ENCODE measurements at places on chromosomes 4 and X.

GRCh38 chr4:151248519-151248918 is 28.4 kb upstream of the PRSS48 start:
- DNase-seq: no peak

DNA sequence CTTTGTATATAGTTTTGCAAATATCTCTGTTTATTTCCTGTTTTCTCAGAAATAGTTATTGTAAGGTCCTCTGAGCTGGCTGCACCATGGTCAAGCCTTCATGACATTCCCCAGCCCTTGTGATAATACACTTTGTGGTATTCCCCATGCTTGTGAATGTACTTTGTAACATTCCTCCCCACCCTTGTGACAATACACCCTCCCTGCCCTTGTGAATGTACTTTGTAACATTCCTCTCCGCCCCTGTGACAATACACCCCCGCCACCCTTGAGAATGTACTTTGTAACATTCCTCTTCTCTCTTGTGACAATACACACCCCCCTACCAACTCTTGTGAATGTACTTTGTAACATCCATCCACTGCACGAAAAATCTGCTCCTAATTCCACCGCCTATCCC is 530.7 kb downstream of the CENPC start:
- DNase-seq: no peak

DNA sequence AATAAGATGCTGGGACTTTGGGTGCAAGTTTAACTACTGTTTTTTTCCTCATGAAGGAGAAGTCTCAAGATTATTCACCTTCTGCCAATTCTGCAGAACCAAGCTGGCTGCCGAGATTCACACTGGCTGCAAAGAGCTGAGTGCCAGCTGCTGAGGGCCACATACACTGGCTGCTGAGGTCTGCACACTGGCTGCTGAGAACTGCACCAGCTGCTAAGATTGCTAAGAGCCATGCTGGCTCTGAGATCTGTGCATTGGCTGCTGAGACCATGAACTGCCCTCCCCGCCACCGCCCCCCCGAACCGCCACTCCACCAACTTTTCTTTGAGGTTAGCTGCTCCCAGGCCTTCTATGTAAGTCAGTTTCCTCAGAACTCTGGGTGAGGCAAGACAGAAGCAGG is 330.3 kb downstream of the CBLL2 start:
- DNase-seq: no peak

DNA sequence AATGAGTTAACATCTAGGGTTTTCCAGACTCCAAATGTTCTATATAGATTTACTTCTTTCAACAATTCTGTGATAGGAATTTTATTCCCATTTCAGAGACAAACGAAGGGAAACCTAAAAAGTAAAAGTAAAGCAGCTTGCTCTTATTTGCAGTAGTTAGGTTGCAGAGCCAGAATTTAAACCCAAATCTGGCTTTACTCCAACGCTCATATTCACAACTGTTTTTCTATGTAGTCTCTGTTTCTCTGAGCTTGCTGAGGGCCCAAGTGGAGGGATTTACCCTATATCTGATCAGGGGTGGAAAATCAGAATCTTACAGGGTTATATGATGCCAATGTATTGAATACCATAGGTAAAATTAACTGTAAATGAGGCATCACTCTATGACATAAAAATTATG is 599.1 kb upstream of the GRIA3 start:
- no peak for DNase-seq

DNA sequence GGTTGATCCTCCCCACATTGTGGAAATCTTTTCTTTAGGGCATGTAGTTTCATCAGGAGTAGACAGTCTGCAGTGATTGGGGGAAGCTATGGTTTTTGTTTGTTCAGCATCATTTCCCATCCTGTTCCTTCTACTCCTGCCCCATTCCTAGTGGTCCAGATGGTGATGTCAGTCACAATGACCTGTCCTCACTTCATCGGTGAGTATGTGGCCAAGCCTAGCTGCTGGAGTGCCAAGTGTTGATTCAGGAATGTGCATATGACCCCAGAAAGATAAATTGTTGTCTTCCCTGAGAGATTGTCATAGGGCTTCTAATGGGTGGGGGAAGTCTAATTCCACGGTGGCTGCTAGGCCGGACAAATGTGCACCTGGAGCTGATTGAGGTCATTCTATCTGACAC is 130.6 kb upstream of the FAT1 start:
- no peak for DNase-seq

DNA sequence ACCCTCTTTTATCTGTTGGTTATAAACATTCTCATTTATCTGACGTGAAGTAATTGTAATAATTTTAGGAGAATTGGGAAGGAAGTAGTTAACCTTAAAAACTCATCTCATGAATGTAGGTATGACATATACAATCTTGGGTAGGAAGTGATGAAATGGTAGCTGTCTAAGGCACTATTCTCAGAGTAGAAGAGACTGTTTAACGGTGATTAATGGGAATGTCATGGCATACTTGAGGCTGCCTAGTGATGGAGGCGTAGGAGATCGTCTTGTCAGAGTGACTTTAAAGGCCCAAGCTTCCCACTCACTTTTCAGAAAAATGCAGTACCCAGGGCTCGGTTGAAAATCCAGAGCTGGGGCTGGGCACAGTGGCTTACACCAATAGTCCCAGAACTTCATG is 19.4 kb upstream of the AGA start:
- no peak for DNase-seq

- peak; percentile 10 for DNase-seq
Observed at GRCh38 chr4:118981839-118982381, 93.3 kb downstream of the SYNPO2 start.

DNA sequence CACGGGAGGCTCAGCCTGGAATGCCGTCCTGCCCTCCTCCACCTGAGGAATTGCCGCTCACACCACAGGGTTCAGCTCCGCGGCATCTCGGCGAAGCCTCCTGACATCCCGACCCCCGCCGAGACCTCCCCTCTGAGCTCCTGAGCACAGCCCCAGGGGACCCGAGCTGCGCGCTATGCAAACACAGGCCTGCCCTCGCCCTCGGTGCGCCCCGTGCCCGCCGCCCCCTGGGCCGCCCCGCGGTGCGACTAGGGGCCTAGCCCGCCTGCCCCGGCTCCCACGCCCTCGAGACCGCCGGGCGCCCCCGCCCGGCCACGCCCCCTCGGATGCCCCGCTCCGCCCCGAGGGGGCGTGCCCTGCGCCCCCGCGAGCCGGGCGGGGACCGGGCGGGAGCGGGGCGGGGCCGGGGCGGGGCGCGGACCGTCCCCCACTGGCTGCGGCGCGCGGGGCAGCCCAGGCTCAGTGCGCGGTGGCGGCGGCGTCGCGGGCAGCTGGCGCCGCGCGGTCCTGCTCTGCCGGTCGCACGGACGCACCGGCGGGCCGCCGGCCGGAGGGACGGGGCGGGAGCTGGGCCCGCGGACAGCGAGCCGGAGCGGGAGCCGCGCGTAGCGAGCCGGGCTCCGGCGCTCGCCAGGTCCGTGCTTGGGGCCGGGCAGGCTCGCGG is at the start of gene FGFR3:
Gene FGFR3 (plus strand): TSS at position 462 of the 664 bp plus-strand sequence. CDS start 642 bp downstream, outside the sequence.
- no peak for DNase-seq

GRCh38 chrX:989959-990510 is 222.4 kb downstream of the CRLF2 start:
- DNase-seq: peak; percentile 59

- DNase-seq: no peak
Observed at GRCh38 chrX:45804276-45804675, 603.6 kb upstream of the DIPK2B start.

- no peak for DNase-seq
Observed at GRCh38 chrX:96978906-96979305, 95.2 kb downstream of the RPA4 start.

GRCh38 chrX:19513383-19513782 is 1.9 kb downstream of the MAP3K15 start:
- no peak for DNase-seq

DNA sequence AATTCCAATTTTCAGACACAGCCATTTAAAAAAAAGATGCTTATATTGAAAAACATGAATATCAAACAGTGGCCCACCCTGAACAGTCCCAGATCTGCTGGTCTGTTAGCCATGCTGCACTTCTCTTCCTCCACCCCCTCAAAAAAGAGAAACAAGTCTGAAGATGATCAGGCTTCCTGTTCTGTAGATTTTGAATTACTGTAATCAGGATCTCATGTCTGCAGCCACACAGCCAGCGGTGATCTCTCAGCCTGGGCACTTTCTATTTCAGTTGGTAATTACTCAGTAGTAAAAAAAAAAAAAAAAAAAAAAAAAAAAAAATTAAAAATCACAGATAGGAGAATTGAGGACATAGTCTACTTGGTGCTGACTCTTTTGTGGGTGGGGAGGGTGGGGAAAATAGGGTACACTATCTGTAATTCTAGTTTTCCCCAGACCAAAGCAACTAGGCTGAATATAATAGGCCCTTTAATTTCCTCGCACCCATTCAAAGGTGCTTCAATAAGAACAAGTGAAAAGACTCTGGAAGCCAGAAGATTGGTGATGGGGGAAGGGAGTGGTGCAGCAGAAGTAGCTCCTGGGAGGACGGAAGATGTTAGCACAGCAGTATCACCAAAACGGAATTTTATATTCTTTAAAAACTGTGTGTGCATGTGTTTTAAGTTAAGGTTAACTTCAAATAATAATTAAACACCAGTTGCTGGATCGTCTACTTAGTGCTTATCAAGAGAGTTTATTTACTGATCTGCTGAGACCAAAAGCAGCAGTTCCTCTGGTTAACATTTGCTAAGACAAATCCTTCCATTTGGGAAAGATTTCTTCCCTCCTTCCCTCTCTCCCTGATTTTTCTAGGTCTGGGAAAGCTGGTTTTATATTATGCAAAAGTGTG is 47.0 kb downstream of the SPRY1 start:
- DNase-seq: no peak

- DNase-seq: no peak
Observed at GRCh38 chr4:152735396-152735859, 44.1 kb downstream of the TIGD4 start.

GRCh38 chr4:59671037-59671436 is 1529.1 kb upstream of the ADGRL3 start:
- no peak for DNase-seq

GRCh38 chrX:119726900-119727555 is 31.4 kb upstream of the SOWAHD start:
- no peak for DNase-seq

DNA sequence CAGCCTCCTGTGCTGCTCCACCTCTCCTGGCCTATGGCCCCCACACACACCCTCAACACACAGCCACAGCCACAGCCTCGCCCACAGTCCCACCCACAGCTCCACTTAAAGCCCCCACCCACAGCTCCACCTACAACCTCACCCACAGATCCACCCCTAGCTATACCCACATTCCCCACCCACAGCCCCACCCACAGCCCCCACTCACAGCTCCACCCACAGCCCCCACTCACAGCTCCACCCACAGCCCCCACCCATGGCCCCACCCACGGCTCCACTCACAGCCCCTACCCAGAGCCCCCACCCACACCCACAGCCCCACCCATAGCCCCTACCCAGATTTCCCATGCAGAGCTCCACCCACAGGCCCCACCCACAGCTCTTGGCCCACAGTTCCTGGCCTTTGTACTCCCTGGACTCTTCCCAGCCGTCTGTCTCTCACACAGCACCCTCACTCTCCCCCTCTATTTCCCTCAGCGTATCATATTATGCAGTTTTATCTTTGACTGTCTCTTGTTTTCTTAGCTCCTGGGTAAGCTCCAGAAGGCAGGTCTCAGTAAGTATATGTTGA is 322.5 kb downstream of the EVC2 start:
- DNase-seq: no peak

GRCh38 chr4:122548452-122548851 is 72.4 kb downstream of the IL21 start:
- DNase-seq: no peak
